ENCODE measurements at places on chromosomes 6 and 20.

DNA sequence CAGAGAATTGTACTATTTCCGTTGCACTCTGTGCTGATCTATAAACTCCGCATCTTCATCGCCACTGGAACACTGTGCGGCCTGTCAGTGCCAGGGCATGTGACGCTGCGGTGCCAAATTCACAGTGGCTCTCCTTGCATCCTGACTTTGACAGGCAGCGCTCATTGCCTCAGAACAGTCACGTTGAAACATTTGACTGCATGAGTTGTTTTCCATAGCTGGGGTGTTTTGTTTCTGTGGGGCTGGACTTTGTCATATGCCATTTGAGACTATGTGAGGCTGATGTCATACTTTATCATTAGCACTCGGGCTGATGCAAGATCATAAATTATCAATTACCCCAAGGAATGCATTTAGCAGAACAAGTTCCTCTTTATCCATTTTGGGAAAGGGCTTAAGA, 32.7 kb downstream of the CFAP61 start:
- no peak for DNase-seq

GRCh38 chr20:51856432-51856831, 54.1 kb upstream of the SALL4 start:
- no peak for DNase-seq

- DNase-seq: no peak
Measured at GRCh38 chr20:60123096-60123495, 164.9 kb downstream of the CDH26 start.

DNA sequence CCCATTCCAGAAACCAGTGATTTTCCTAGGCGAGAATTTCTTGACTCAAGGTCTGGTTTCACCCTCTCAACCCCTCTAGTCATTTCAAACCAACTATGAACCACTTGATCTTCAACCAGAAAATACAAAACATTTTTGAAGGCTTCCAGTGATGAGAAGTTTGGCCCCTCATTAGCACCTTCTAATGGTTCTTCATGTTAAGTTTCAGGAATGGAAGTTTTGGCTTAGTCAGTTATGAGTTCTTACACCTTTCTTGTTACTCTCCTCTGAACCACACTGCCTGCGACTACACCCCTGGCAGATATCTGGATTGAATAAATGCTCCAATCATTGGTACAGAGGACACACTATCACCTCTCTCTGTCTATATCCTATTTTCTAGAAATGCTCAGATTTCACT, 67.2 kb downstream of the GJA10 start:
- no peak for DNase-seq
